ENCODE measurements at places on chromosomes 6 and 20. TPM values are rescaled to one million over a fixed set of nuclear protein-coding genes. Genes with fewer than 3 reads are reported as not detected.

OR2H1 gene
- not detected for total RNA-seq

SMIM29 gene
- 11.4 TPM for total RNA-seq

FOXA2 gene
- total RNA-seq: 7.9 TPM

TMEM244 gene
- total RNA-seq: not detected

LPIN3 gene
- 14.9 TPM for total RNA-seq

CEP85L gene
- total RNA-seq: 40.2 TPM

DEFB132 gene
- not detected for total RNA-seq

RNF39 gene
- 0.73 TPM for total RNA-seq

TREM2 gene
- total RNA-seq: 2.8 TPM

PBOV1 gene
- not detected for total RNA-seq

ZBP1 gene
- total RNA-seq: not detected

LINC00237 gene
- not detected for total RNA-seq

HLA-E gene
- 155 TPM for total RNA-seq

ANKRD6 gene
- 20.9 TPM for total RNA-seq

MAP3K5 gene
- total RNA-seq: 3.9 TPM

MAP1LC3A gene
- 28.1 TPM for total RNA-seq

TEAD3 gene
- total RNA-seq: 20.4 TPM

TBX18 gene
- 2.0 TPM for total RNA-seq

SPATA25 gene
- total RNA-seq: not detected

PXDC1 gene
- 83.8 TPM for total RNA-seq

USP49 gene
- total RNA-seq: 2.2 TPM

TUBB2A gene
- total RNA-seq: 115 TPM

CEP250 gene
- 9.6 TPM for total RNA-seq

HDAC2 gene
- 139 TPM for total RNA-seq

SRMS gene
- not detected for total RNA-seq

IL17A gene
- total RNA-seq: not detected

LSM2 gene
- total RNA-seq: 51.9 TPM

LY6G6D gene
- total RNA-seq: not detected

RAB44 gene
- not detected for total RNA-seq

JPH2 gene
- 6.6 TPM for total RNA-seq

F13A1 gene
- total RNA-seq: 8.5 TPM

POPDC3 gene
- total RNA-seq: 0.93 TPM

TRERF1 gene
- 5.1 TPM for total RNA-seq

CEBPB gene
- total RNA-seq: 58.9 TPM

DHX35 gene
- 10.6 TPM for total RNA-seq

PCK1 gene
- 12.0 TPM for total RNA-seq

SRXN1 gene
- 40.0 TPM for total RNA-seq

RPP40 gene
- 24.8 TPM for total RNA-seq

KHDC1L gene
- total RNA-seq: not detected

CALHM5 gene
- total RNA-seq: 1.2 TPM

PKIB gene
- total RNA-seq: 172 TPM

ERVFRD-1 gene
- total RNA-seq: 2.2 TPM

ACSS1 gene
- total RNA-seq: 20.5 TPM

SLC17A1 gene
- total RNA-seq: 3.2 TPM

SNAI1 gene
- 3.0 TPM for total RNA-seq
